NCI-H1436 treated with DMSO at 0.1 percent for 48 hours (cell line): ENCODE measurements at places on chromosomes 13 and 19.

GRCh38 chr19:29964171-29964570 lies 22.1 kb downstream of the URI1 start:
- no peak for DNase-seq

DNA sequence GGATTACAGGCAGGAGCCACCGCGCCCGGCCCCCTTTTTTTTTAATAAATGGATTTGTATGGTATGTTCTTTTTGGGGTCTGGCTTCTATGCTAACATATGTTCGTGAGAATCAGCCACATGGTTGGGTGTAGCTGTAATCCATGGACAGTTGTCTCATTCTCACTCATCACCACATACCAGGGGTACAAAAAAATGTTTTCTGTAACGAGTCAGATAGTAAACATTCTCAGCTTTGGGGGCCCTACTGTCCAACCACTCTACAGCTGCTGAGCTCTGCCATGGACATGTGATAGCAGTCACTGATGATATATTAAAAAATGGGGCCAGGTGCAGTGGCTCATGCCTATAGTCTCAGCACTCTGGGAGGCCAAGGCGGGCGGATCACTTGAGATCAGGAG lies 5.1 kb upstream of the RETN start:
- no peak for DNase-seq

- no peak for DNase-seq
Observed at GRCh38 chr19:46521241-46521868, 25.7 kb upstream of the PNMA8B start.

DNA sequence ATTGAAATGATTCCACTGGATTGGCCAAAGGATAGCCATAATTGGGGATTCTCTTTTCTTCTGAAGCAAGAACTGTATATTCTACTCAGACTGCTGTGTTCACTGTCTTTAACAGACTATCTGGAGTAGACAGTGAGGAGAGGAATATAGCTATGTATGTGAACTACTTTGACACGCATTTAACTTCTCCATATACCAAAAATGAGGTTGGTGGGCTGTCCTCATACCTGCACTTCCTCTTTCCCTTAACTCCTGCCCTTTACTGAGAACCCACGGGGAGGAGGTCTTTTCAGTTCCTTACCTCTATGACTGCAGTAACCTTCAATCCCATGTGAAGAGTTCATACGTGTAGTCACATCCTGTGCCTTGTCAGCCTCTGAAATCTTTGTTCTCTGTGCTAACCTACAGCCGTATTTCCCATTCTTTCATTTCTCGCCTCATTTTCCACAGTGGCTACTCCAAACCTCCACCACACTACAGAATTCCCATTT lies 305.8 kb downstream of the MTUS2 start:
- no peak for DNase-seq

- no peak for DNase-seq
Observed at GRCh38 chr19:1655131-1655981, 2.9 kb upstream of the TCF3 start.

GRCh38 chr13:45788011-45788410 lies 63.5 kb downstream of the SIAH3 start:
- no peak for DNase-seq
